ENCODE measurements at places on chromosomes 11 and 22.
A peak's percentile ranks its signal among the peaks of the same experiment; 100 is the strongest.

DNA sequence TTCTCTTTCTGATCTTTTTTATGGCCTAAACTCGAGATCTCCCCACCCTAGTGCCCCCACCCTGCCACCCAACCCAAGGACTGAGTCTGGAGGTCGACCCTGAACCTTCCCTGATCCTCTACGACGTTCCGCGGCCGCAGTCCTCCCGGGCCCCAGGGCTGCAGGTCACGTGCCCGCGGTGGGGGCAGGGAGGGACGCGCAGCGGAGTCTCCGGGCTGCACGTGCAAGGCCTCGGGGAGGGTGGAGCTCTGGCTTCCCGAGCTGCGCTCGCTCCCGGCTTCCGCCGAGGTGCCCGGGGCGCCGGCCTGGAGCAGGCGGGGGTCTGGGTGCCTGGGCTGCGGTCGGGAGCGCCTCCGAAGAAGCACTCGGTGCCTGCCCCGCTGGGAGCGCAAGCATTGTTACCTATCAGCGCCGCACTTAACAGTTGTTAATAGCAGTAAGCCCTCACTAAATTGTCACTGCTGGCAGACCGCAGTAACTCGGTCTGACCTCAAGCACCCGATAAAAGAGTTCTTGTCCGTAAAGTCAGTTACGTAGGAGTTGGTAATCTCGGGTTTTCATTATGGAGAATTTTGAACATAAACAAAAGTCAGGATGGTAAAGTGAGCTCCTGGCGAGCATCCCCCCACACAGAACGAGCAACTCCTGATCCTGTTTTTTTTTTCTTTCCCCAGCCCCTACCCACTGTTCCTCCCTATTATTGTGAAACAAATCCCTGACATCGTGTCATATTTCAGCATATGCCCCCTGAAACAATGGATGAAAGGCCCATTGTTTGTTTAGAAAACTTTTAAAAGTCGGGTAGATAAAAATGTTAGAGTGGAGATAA lies 69.7 kb upstream of the EP300 start:
- peak; percentile 94 for DNase-seq

GRCh38 chr22:16866167-16866566 lies 41.0 kb upstream of the XKR3 start:
- no peak for DNase-seq

DNA sequence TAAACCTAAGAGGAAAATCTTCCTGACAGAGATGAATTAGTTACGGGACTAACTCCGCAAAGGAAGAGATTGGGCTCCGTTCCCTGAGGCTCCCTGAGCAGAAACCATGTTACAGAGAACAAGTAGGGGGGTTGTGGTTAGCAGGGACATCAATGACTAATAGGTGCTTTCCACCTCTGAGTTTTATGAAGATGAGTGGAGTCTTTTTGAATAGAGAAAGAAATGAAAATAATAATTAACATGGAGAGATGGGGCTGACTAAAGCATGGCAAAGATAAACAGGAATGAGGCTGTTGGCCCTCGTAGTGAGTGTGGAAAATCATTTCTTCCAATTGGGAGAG lies 47.5 kb upstream of the PICALM start:
- DNase-seq: no peak

DNA sequence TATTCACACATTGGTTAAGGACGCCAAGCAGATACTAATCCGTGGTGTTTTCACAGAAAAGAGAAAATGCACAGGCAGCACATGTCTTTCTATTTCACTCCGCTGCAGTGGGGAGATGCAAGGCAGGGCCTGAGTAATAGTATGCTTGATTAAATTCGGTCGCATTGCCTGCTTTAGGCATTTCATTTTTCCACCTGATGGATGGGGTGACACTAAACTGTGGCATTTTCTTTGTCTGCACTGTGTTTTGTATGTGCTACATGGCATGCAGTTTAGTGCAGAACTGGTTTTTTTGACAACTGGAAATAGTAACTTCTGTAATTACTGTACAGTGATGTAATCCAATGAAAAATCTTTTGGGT lies 94.9 kb downstream of the SLC17A6 start:
- DNase-seq: no peak

- no peak for DNase-seq
These were observed 46.3 kb upstream of the RAPSN start for GRCh38 chr11:47495011-47495855.

GRCh38 chr11:7574491-7575130 lies 60.8 kb downstream of the PPFIBP2 start:
- DNase-seq: no peak

DNA sequence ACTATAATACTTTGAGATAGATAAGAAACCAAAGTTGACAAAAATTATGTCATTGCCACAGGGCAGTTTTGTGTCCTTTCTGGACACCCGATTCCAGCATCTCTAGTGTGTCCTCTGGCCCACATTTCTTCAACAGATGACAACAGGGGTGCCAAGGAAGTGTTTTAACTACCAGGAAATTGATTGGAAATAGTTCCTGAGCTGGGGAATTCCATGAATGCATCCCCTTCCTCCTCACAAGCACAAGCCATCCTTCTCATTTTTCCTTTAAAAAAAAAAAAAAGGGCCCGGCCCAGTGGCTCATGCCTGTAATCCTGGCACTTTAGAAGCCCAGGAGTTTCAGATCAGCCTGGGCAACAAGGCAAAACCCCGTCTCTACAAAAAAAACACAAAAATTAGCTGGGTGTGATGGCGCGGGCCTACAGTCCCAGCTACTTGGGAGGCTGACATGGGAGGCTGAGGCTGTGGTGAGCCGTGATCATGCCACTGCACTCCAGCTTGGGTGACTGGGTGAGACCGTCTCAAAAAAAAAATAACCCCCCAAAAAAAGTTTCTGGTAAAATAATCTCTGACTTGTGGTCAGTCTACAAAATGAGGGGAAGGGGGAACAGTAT lies 797 bp upstream of the B3GAT3 start:
- DNase-seq: no peak

- no peak for DNase-seq
These were observed 40.8 kb downstream of the DHCR7 start for GRCh38 chr11:71407356-71407755.

Data from femur (tissue), 1 donor.